WTC11 (cell line): ENCODE measurements at places on chromosomes 1 and 21. TPM values are rescaled to one million over a fixed set of nuclear protein-coding genes. Genes with fewer than 3 reads are reported as not detected.

SUSD4 gene
- 1.8 to 2.6 TPM (median 2.6 TPM) in 3 replicates for total RNA-seq

FAM167B gene
- total RNA-seq: 5.4 to 7.4 TPM (median 7.1 TPM) in 3 replicates

MRPL24 gene
- total RNA-seq: 35.1 to 37.4 TPM (median 35.2 TPM) in 3 replicates

KRTAP19-1 gene
- total RNA-seq: not detected in 3 replicates

PHC2 gene
- total RNA-seq: 7.0 to 7.6 TPM (median 7.4 TPM) in 3 replicates

LAMB3 gene
- total RNA-seq: 0.53 to 0.85 TPM (median 0.60 TPM) in 3 replicates

HSF2BP gene
- 1.1 to 1.3 TPM (median 1.2 TPM) in 3 replicates for total RNA-seq

OR2AK2 gene
- not detected in 3 replicates for total RNA-seq

RPE65 gene
- total RNA-seq: not detected in 3 replicates

ETNK2 gene
- total RNA-seq: 18.3 to 20.2 TPM (median 19.7 TPM) in 3 replicates

DENND2C gene
- total RNA-seq: 2.6 to 2.9 TPM (median 2.8 TPM) in 3 replicates

RORC gene
- 0.30 to 0.53 TPM (median 0.44 TPM) in 3 replicates for total RNA-seq

PEAR1 gene
- 0.89 to 1.6 TPM (median 1.0 TPM) in 3 replicates for total RNA-seq

SLFNL1 gene
- 0.05 TPM in 1 of 3 replicates, not detected in the others for total RNA-seq

SPATA46 gene
- total RNA-seq: not detected in 3 replicates

KRTAP21-2 gene
- not detected in 3 replicates for total RNA-seq

CHAF1B gene
- total RNA-seq: 15.1 to 20.7 TPM (median 16.6 TPM) in 3 replicates

SEC16B gene
- total RNA-seq: 0.90 to 1.7 TPM (median 0.92 TPM) in 3 replicates

NBPF19 gene
- 9.3 to 10.1 TPM (median 10.1 TPM) in 3 replicates for total RNA-seq

WDR26 gene
- total RNA-seq: 64.9 to 66.1 TPM (median 65.3 TPM) in 3 replicates

GBP6 gene
- total RNA-seq: not detected in 3 replicates

UBL4B gene
- 0.11 TPM in 1 of 3 replicates, not detected in the others for total RNA-seq

TMPRSS3 gene
- 0.25 to 0.39 TPM (median 0.27 TPM) in 3 replicates for total RNA-seq

ABCD3 gene
- total RNA-seq: 22.3 to 27.2 TPM (median 23.5 TPM) in 3 replicates

NUP210L gene
- 0.02 to 0.09 TPM in 2 of 3 replicates, not detected in the other for total RNA-seq

NBPF14 gene
- 12.9 to 15.4 TPM (median 13.2 TPM) in 3 replicates for total RNA-seq

FCRL2 gene
- not detected in 3 replicates for total RNA-seq

B3GALT5 gene
- 25.8 to 33.3 TPM (median 32.4 TPM) in 3 replicates for total RNA-seq

SLC45A1 gene
- total RNA-seq: 2.0 to 2.3 TPM (median 2.3 TPM) in 3 replicates

SELP gene
- total RNA-seq: 0.17 TPM in 1 of 3 replicates, not detected in the others

CC2D1B gene
- 12.8 to 22.6 TPM (median 14.9 TPM) in 3 replicates for total RNA-seq

HMGN1 gene
- 469 to 522 TPM (median 522 TPM) in 3 replicates for total RNA-seq
